Gastroesophageal sphincter (tissue), 4 donors: ENCODE measurements at places on chromosomes 5 and 9.

GRCh38 chr5:140588311-140589070 lies 23.9 kb downstream of the SLC35A4 start:
- peak; percentile 62 for ATAC-seq

- peak; percentile 55 for ATAC-seq
These were observed 323.9 kb downstream of the TMEM161B start for GRCh38 chr5:87944553-87945285.

- ATAC-seq, result no peak
These were observed 823.3 kb upstream of the NUDT12 start for GRCh38 chr5:104385906-104386305.

DNA sequence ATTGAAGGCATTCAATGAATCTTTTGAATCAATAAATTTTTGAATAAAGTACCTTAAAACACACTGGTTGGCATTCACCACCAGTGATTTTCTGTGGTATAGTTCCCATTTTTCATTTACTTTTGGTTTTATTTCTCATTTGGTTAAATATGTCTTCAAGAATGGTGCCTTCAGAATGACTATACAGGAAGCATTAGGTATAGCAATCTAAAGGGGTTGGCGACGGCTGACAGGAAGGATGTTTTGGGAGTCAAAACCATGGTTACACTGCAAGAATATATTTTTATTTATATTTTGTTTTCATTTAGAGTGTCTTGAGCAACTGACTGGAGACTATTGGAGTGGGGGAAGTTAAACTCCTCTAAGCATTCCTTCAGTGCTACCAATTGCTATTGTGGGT lies 235.7 kb downstream of the HTR1A start:
- ATAC-seq, result no peak

- ATAC-seq, result no peak
These were observed 1.3 kb downstream of the PTCH1 start for GRCh38 chr9:95515272-95516113.

DNA sequence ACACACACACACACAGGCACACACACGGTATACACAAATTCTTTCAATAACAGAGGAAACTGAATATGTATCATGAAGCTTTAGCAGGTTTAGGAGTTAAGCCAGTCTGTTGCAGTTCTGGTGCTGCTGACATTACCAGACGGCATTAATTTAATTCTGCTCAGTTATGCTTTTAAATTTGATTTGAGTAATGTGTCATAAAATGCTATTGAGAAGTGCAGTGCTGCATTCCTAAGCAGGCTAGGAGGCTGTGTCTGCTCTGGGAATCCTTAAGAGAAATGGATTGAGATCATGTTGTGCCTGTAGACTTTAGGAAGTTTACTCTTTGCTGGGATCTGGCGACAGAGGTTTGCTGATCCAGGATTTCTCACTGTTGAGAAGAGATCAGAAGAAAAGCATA lies 733.8 kb downstream of the BRINP1 start:
- no peak for ATAC-seq

GRCh38 chr5:170633235-170634081 lies 129.6 kb downstream of the KCNIP1 start:
- ATAC-seq, result peak; percentile 88

- no peak for ATAC-seq
These were observed at the start of gene ZNF608 for GRCh38 chr5:124745928-124746915. Gene ZNF608, minus strand, starts transcription at chr5:124746639. Its CDS starts 1,650 bp downstream, at chr5:124744989.

DNA sequence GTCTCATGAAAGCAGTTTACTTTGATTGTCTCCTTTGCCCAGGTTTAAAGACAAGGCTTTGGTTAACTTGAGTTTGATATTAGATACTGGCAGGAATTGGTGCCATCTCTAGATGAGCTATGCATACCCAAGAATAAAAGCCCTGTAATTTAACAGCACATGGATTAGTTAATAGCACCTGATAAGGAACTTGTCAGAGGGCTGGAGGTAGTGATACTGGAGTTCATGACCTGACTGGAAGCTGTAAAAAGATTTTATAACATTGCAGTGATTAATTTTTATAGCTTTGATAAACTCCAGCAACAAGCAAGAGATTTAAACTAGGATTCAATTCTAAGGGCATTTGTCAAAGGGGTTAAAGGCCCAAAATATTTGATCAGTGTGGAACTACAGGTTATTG lies 34.9 kb upstream of the SYK start:
- ATAC-seq, result no peak

GRCh38 chr5:88588609-88589008 lies 294.4 kb downstream of the MEF2C start:
- ATAC-seq, result no peak

DNA sequence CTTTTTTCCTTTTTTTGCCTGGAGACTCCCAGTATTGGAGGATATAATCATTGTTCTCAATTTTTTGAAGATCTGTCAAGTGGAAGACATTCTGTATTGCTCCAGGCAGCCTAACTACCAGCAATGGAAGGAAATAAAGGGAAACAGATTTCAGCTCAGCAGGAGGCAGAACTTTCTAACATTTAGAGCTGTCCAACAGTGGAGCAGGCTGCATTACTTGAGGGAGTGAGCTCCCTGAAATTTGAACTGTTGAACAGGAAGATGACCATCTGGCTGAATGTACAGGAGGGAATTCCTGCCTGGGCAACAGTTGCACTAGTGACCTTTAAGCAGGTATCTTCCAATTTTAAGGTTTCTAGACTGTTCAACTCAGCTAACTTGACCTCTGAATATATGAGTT lies 1.1 kb upstream of the GAPVD1 start:
- ATAC-seq, result no peak

DNA sequence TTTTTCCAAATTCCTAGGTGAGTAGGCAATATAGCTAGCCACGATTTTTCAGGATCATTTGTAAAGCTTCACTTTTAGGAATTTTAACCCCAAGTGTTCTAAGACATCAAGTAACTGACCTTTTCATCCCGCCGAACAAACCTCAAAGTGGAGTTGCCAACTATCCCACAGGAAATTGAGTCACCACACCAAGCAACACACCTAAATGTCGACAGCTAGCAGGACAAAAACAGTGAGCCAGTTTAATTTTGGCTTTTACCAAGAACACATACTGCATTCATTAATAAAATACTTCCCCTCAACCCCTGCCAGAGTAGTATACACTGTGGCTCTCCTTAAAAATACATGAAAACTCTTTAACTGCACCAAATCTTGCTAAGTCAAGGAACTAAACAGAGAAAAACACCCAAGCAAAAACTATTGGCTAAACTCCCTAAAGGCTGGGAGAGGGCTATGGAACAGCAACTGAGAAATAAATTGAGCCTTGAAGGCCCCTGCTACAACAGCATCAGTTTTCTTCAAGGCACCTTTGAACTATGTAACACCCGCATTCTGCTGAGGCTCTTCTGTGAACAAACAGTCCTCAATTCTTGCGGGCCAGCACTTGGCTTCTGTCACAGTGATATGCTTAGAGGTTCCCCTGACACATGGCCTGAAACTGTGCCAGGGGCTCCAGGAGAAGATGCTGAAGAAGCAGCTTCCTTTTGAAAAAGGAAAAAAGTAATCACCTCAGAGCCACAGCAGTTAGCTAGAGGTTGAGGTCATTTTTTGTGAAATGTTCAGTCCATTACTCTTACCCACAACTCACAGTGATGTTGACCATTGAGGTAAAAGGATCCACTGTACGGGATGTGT lies 459.6 kb downstream of the RAB3C start:
- no peak for ATAC-seq

GRCh38 chr9:125784286-125785049 lies 37.3 kb downstream of the PBX3 start:
- no peak for ATAC-seq

GRCh38 chr9:113483676-113484257 lies 20.2 kb downstream of the RGS3 start:
- ATAC-seq, result no peak

DNA sequence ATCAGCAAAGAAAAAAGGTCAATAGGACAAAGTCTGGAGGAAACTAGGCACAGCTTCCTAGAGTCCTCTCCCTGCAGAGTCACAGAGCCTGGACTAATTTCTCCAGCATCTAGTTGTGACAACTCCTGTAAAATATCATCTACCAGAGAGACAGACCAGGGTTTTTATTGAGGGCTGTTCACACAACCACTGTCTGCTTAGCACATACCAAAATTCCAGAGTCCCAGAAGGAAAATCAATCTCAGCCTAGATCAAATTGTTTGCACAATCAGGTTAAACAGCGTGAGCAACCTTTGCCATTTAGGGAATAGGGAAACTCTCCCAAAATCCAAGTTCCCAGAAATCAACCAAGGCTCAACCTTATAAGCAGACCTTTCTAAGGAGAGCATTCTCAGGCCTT lies 190.3 kb downstream of the SYK start:
- peak; percentile 28 for ATAC-seq
